Left ventricle myocardium superior (tissue), 1 donor: ENCODE measurements at places on chromosomes 4 and X. TPM values are rescaled to one million over a fixed set of nuclear protein-coding genes. Genes with fewer than 3 reads are reported as not detected.
A peak's percentile ranks its signal among the peaks of the same experiment; 100 is the strongest.

CFI gene
- 11.6 TPM for total RNA-seq

ANOS1 gene
- 5.8 TPM for total RNA-seq

RASGEF1B gene
- 2.1 TPM for total RNA-seq

CCNB3 gene
- total RNA-seq: 0.17 TPM

- no peak for DNase-seq
Measured at GRCh38 chrX:22950269-22951266, 49.2 kb upstream of the DDX53 start.

DNA sequence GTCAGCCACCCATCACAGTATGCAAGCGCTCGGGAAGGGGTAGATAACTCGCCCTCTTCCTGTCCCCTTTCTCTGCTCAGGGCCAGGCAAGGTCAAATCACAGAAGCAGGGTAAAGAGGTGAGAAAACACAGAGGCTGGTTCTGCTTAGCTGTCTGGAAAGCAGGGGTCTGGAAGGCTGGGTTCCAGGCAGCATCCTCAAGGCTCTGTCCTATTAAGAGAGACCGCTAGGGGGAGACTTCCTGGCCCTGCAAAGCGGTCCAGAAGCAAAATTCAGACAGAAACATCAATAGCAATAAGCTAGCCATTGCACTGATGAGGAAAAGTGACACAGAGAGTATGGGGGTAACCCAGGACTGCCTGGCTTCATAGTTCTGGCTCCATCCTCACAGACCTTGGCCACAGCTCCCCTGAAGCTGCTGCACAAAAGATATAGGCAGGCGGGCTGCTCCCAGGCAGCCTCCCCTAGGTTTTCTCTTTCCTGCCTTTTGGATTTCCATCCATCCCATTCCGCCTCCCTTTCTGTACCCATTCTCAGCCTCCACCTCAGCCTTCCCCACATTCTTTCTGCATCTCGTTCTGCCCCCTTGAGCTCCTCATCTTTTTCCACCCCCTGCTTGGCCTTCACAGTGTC, 308.5 kb downstream of the EVC2 start:
- DNase-seq: no peak

GRCh38 chr4:2281575-2282343, 19.9 kb upstream of the MXD4 start:
- DNase-seq: peak; percentile 24

GRCh38 chr4:10063544-10064300, 42.4 kb upstream of the SLC2A9 start:
- peak; percentile 72 for DNase-seq

DNA sequence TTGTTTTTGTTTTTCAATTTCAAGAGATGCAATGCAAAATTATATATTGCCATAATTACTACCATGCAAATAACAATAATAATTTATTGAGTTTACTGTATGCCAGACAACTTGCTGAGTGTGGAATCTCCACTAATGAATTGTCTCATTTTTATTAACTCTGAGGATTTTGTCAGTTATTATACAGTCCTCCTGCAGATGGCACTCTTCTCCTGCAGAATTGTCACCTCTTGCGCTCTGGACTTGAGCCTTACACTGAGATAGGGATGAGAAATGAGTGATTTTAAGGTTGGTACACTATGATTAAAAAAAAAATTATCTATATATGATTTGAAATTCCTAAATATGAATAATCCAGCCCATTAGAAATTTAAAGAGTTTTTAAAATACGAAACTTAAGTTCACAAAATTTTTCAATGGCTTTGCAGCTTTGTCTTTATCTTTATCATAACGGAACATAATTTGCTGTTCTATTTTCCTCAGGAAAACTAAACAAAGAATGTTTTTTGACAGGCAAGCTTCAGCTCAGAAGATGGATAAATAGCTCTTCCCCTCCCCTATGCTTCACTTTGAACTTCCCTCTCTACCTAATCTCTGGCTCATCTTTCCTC, 12.7 kb upstream of the PAQR3 start:
- DNase-seq: no peak

GRCh38 chrX:42804524-42804923, 26.6 kb upstream of the PPP1R2C start:
- no peak for DNase-seq

- DNase-seq: no peak
Measured at GRCh38 chrX:29145316-29145715, 558.1 kb downstream of the IL1RAPL1 start.

- no peak for DNase-seq
Measured at GRCh38 chrX:69539437-69539836, 35.3 kb downstream of the NALF2 start.

DNA sequence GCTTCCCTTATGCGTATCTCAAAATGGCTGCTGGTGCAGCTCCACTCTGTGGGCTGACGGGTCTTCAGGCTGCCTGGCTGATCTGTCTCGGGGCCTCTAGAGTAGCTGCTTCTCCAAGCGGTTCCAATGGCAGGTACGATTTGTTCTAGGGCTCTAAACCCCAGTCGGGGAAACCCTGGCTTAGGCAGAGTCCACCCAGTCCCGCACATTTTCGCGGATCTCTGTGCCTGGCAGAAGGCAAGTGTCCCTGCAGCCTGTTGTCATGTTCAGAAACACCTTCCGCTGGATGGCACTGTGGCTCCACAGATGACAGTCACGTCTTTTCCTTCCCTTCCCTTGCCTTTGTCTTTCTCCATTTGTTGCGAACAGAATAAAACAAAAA, 54.4 kb downstream of the NBDY start:
- no peak for DNase-seq

GRCh38 chr4:17664755-17665154, 50.3 kb downstream of the MED28 start:
- no peak for DNase-seq
